Progenitor cell of endocrine pancreas (in vitro differentiated cells): ENCODE measurements at places on chromosomes 1 and 21.

- H3K27me3 ChIP-seq, result no peaks in the 10 kb centered on the region
- no peaks in the 10 kb centered on the region for H3K36me3 ChIP-seq
- no peak overlapping the region for H3K27ac ChIP-seq
- H3K4me3 ChIP-seq, result no peak overlapping the region
- DNase-seq, result no peak
These were observed 55.9 kb upstream of the BTG3 start for GRCh38 chr21:17668479-17669140.

- H3K4me1 ChIP-seq, result peaks cover 4% of the 10 kb centered on the region
- no peak for DNase-seq
- no peak overlapping the region for H3K27ac ChIP-seq
These were observed 22.8 kb upstream of the GPX7 start for GRCh38 chr1:52579415-52579814.

- H3K27ac ChIP-seq, result peak overlapping the region; percentile 92
- H3K4me3 ChIP-seq, result no peak overlapping the region
- peaks cover 29% of the 10 kb centered on the region for H3K4me1 ChIP-seq
- H3K27me3 ChIP-seq, result no peaks in the 10 kb centered on the region
- H3K36me3 ChIP-seq, result no peaks in the 10 kb centered on the region
These were observed 52.6 kb downstream of the ABCA4 start for GRCh38 chr1:94068096-94068998.

DNA sequence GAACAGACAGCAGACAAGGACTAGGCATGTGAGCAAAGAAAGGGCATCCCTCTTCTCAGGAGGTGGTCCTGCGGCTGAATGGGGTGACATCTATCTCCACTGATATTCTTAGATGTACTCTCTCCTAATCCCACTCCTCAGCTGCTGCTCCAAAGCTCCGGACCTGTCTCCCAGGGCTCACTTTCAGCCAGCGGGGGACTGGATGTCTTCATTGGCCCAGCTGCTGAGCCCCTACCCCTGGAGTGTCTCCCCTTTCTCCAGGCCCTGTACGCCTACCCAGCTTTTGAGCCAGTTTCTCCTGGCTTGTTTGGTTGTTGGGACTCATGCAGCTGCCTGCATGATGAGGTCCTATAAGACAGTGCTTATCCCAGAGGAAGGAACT lies 28.8 kb upstream of the CSF1 start:
- H3K36me3 ChIP-seq, result no peaks in the 10 kb centered on the region
- H3K4me1 ChIP-seq, result peaks cover 14% of the 10 kb centered on the region
- peaks cover 36% of the 10 kb centered on the region for H3K27me3 ChIP-seq
- DNase-seq, result no peak
- no peak overlapping the region for H3K4me3 ChIP-seq

GRCh38 chr1:92989253-92989652 lies 28.0 kb upstream of the DIPK1A start:
- H3K4me3 ChIP-seq, result no peak overlapping the region
- H3K27ac ChIP-seq, result no peak overlapping the region
- peaks cover 1% of the 10 kb centered on the region for H3K4me1 ChIP-seq
- no peaks in the 10 kb centered on the region for H3K27me3 ChIP-seq

- H3K4me1 ChIP-seq, result peaks cover 8% of the 10 kb centered on the region
- DNase-seq, result no peak
- no peaks in the 10 kb centered on the region for H3K36me3 ChIP-seq
- no peak within 1 kb of the TSS for H3K4me3 ChIP-seq
These were observed at the start of gene SLC9C2 for GRCh38 chr1:173603056-173603591. SLC9C2 (minus strand) TSS chr1:173603072; CDS start chr1:173601776, 1,296 bp downstream.

GRCh38 chr1:36323636-36324352 lies at the start of gene EVA1B:
EVA1B (minus strand) TSS chr1:36323645; CDS start chr1:36323037, 608 bp downstream.
- H3K36me3 ChIP-seq, result no peaks in the 10 kb centered on the region
- H3K27me3 ChIP-seq, result peaks cover 27% of the 10 kb centered on the region
- peaks cover 15% of the 10 kb centered on the region for H3K4me1 ChIP-seq
- DNase-seq, result peak; percentile 76
- peak within 1 kb of the TSS; percentile 82 for H3K4me3 ChIP-seq

DNA sequence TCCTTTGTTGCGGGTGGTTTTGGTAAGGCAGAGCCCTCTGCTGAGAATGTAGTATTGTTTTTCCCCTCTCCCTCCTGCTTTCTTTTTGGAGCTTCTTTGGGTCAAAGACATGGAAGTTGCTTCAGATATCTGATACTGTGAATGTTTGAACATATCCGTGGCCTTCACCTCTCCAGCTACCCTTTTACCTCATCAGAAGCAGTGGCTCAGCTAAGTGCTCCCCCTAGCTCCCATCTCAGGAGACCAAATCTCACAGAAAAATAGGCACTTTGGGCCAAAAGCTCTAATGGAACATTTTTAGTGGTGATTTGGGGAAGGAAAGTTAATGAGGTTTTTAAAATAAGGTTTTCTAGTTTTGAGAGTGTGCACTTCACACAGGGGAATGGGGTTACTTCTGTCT lies 6.3 kb downstream of the TMEM200B start:
- DNase-seq, result no peak
- no peaks in the 10 kb centered on the region for H3K4me1 ChIP-seq
